ENCODE measurements at places on chromosomes 5 and 9. TPM values are rescaled to one million over a fixed set of nuclear protein-coding genes. Genes with fewer than 3 reads are reported as not detected.

Gene DMRTA1
- total RNA-seq: 1.7 TPM

Gene SMAD5
- 61.9 TPM for total RNA-seq

Gene SLC6A19
- not detected for total RNA-seq

Gene SLC34A1
- total RNA-seq: not detected

Gene SH3RF2
- total RNA-seq: 11.5 TPM

Gene KIF12
- 4.8 TPM for total RNA-seq

Gene CCNG1
- 88.3 TPM for total RNA-seq

Gene CCDC192
- not detected for total RNA-seq

Gene CMYA5
- 2.0 TPM for total RNA-seq

Gene PTAR1
- 46.4 TPM for total RNA-seq

Gene CCDC152
- total RNA-seq: 1.3 TPM

Gene PRUNE2
- 13.6 TPM for total RNA-seq

Gene ANXA1
- 340 TPM for total RNA-seq

Gene OSMR
- total RNA-seq: 61.6 TPM

Gene PROB1
- 0.86 TPM for total RNA-seq

Gene ANXA2R
- 4.4 TPM for total RNA-seq

Gene ZNF618
- total RNA-seq: 10.2 TPM

Gene SNCB
- total RNA-seq: not detected

Gene ENC1
- 18.8 TPM for total RNA-seq

Gene CCDC107
- 28.9 TPM for total RNA-seq

Gene PCYOX1L
- total RNA-seq: 5.9 TPM

Gene CD72
- total RNA-seq: 4.5 TPM

Gene TICAM2
- total RNA-seq: 5.8 TPM

Gene WDR38
- total RNA-seq: 6.6 TPM

Gene PCSK5
- total RNA-seq: 18.1 TPM

Gene GRXCR2
- total RNA-seq: not detected

Gene CYSRT1
- 0.59 TPM for total RNA-seq

Gene PJA2
- 84.0 TPM for total RNA-seq

Gene MGAT4B
- 105 TPM for total RNA-seq

Gene CDK5RAP2
- 54.7 TPM for total RNA-seq

Gene FBP2
- not detected for total RNA-seq

Gene ADCY2
- 0.59 TPM for total RNA-seq

Gene PDLIM4
- total RNA-seq: 6.7 TPM

Gene DRD1
- total RNA-seq: 0.62 TPM

Gene STK32A
- 2.9 TPM for total RNA-seq

Gene DOLK
- total RNA-seq: 14.4 TPM

Gene BTNL8
- total RNA-seq: 5.3 TPM

Gene IL13
- total RNA-seq: not detected

Gene GABRG2
- total RNA-seq: not detected

Gene GOLGA2
- total RNA-seq: 82.7 TPM

Gene GFI1B
- total RNA-seq: 1.1 TPM

Gene ZNF483
- total RNA-seq: 5.1 TPM

Gene RGS7BP
- total RNA-seq: 1.6 TPM

Gene FUBP3
- 46.8 TPM for total RNA-seq
